Kidney (tissue), 22 donors: ENCODE measurements at places on chromosomes 4 and X. TPM values are rescaled to one million over a fixed set of nuclear protein-coding genes. Genes with fewer than 3 reads are reported as not detected.

GRCh38 chr4:148415500-148415899, 26.7 kb downstream of the NR3C2 start:
- no peak for DNase-seq

- no peak for DNase-seq
Measured at GRCh38 chrX:146238173-146238572, 420.5 kb downstream of the SLITRK2 start.

Gene BBS12
- total RNA-seq: 9.9 TPM

DNA sequence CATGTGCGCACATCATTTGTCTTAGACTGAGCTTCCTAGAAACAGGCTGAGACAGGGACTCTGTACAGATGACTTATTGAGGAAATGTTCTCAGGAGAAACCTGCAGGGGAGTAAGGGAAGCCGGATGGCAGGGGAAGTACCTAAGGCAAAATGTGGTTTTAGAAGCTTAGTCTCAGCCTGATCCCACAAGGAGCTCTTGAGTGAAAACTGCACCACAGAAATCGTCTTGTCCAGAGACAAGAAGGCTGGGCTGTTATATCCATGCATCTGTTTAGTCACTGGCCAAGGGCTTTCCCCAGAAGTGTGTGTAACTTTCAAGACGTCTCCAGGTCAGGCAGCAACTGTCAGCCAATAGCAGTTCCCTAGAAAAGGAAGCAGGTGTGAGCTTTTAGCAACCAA, 86.0 kb downstream of the FUNDC1 start:
- DNase-seq: no peak

DNA sequence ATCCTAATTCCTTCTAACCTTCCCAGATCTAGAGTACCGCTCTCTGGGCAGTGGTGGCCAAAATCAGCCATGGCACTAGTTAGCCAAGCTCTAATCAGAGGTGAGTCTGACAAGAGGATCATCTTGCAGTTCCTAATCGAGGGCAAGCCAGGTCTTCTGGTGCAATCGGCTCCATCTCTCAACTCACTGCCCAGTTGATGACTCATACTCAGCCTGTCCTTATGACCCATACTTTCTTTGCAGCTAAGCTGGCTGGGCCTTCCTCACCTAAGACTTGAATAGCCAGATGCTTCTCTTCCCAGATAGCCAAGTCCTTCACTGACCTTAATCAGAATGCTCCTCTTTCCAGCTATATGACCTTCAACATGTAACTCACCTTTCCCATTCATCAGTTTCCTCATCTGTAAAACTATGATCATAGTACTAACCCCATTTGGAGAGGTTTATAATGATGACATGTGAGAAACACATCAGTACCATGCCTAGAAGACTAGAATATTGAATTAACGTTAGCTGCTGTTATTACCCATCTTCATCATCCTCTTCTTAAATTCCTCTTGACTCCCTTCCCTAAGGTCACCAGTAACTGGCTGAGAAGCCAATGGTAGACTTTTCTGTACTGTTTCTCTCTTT, 57.1 kb downstream of the RELL1 start:
- DNase-seq: no peak

- no peak for DNase-seq
Measured at GRCh38 chrX:52990848-52991247, 32.5 kb upstream of the FAM156A start.

DNA sequence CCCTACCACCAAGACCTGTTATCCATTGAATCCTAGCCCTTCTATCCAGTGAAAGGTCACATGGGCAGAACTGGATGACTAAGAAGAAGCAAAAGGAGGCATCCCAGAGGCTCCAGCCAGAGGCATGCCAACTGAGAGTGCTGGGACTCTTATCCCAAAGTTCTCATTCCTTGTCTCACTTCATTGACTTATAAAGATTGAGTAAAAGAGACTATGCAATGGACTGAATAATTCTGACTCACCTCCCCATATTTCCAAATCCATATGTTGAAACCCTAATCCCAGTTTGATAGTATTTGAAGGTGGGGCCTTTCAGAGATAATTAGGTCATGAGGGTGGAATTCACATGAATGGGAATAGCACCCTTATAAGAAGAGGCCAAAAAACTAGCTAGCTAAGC, 131.4 kb downstream of the COL25A1 start:
- DNase-seq: no peak

Gene MTNR1A
- total RNA-seq: 1.5 TPM

Gene TEX13A
- total RNA-seq: not detected

DNA sequence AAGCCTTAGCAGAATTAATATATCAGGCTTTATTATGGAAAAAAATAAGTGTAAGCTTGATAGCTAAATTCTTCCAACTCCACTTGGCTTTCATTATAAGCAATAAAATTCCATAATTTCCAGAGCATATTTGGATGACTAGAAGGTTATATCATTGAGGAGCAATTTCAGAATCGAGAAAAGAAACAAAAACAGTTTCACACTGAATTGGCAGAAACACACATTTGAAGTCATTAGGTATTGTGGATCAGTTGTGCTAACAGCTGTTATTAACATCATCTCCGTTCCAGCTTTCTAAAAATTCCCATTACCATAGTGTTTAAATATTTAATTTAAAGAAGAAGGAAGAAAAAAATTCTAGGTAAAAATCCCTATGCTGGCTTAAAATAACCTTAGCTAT, 92.6 kb downstream of the ANTXR2 start:
- DNase-seq: no peak

DNA sequence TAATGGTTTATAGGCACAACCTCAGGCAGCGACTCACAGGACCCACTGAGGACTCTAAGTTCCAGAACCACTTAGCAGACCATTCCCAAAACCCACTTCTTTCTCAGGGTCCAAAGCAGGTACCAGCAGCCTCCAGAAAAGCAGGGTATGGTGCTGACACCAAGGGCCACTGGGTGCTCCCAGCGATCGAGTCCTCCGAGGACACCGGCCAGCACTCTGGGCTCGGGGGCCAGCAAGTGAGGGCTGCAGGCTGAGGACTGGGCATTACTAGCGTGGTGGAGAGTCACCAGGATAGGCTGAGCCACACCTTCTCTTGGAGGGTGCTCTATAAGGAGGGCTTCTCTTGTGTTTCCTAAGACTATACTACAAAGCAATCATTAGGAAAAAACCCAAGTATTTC, 19.3 kb downstream of the LETM1 start:
- no peak for DNase-seq

Gene PAGE4
- not detected for total RNA-seq

DNA sequence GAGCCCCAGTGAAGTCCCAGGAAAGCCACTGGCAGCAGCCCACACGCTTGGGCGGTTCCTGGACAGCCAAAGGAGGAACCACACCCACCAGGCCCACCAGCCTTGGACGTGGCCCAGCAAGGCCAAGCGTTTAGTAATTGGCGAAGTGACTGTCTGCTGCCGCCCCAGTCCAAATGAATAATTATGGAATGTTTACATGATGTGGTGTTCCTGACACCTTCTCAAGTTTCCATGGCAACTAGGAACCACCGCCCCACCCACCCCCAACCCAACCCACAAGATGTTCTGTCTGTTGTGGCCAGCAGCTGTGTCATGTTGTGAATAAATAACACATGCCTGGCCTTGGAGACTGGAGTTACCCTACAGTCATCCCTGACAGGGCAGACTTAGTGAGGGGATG, 22.3 kb downstream of the APLN start:
- DNase-seq: no peak

DNA sequence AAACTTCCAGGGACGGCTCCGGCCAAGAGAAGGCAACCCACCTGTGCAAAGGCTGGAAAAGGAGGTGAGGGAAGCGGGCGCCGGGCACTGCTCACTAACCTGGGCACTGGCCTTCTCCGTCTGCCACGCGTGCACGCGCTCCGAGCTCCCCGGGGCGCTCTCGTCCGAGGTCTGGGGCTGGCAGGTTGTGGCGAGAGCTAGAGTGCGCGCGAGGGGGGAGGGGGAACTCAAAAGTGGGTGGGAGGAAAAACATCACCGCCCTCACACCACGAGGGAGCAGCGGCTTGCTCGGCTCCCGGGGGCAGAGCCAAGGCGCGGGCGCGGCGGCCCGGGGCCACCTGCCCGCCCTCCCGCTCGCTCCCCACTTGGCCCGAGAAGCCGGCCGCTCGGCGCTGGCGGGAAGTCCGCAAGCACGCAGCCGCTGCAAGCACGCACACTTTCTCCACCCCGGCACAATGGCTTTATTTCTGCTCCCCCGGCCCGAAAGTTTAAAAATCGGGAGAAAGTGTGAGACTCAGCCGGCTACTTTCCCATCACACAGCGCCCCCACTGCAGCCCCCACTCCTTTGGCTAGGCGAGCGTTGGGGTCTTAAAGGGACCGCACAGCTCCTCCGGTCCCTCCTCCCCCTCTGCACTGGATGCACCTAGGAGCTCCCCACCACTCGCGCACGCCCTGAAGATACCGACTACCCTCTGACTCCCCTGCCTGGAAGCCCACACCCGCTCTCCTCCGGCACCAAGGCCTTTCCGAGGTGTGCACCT, at the start of gene CHRDL1:
Gene CHRDL1 (minus strand): TSS at position 173 of the 762 bp plus-strand sequence. CDS start 3,636 bp downstream, outside the sequence.
- peak; percentile 63 for DNase-seq

- DNase-seq: peak; percentile 94
Measured at GRCh38 chr4:81351654-81352445, 119.9 kb downstream of the RASGEF1B start.

GRCh38 chr4:125169192-125169591, 145.6 kb upstream of the FAT4 start:
- no peak for DNase-seq
